ENCODE measurements at places on chromosomes 7 and 10. TPM values are rescaled to one million over a fixed set of nuclear protein-coding genes. Genes with fewer than 3 reads are reported as not detected.
A peak's percentile ranks its signal among the peaks of the same experiment; 100 is the strongest.

DNA sequence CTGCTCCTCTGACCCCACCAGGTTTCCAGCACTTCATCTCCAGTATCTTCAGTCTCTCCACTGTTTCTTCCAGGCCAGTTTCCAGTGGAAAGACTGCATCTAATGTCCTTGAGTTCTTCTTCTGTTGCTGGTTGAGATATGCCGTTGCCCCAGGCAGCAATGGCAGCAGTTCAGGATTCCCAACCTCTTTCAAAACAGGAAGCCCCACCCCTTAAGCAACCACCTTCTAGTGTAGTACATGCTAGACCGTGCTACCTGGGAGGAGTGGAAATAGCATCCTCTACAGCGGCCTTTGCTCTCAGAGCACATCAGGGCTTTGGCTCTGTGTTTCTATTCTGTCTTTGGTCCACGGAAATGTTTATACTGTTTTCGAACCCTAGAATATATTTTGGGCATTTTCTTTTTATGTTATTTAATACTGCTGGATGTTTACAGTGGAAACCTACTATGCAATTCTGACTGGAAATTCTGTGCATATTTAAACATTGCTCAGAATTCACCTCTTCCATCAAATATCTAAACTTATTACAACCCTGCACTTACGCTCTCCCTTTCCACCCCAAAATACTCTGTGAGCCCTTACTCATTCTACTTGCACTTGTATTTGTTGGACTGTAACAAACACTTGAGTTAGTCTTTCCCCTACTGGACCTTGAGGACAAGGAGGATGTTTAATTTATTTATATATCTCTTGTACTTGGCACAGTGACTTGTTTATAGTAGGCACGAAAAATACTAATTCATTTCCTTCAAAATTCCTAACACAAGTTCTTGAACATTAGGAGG lies 8.5 kb upstream of the BPGM start:
- no peak for DNase-seq

- no peak for DNase-seq
Measured at GRCh38 chr7:139436806-139437205, 46.7 kb downstream of the KLRG2 start.

DNA sequence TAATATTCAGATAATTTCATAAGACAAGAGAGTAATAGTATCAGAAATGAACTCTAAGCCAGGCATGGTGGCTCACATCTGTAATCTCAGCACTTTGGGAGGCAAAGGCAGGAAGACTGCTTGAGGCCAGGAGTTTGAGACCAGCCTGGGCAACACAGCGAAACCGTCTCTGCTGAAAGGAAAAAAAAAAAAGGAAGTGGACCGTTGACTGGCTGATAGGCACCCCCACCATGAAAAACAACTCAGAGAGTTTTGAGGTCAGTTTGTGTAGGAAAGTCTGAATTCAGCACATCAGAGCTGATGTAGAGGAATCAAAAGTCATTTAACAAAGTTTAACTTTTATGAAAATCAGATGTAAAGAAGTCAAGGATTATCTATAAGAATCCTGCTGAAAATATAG lies 63.2 kb upstream of the AMPH start:
- DNase-seq: no peak

DNA sequence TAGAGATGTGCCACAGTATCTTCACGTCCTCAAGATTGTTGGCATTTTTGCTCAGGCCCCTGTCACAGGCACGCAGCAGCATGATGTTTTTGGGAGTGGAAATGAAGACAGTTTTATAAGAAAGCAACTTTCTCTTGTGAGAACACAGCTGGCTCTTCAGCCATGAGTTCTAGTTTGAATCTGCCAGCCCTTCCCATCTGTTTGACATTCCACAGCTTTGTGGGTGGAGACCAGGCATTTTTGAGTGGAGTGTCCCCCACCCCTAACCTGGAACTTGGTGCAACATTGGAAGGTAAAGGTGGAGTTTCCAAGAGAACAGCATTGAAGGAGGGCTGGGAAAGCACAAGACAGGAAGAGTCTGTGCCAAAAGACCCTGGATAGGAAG lies 253.1 kb upstream of the IGFBP3 start:
- no peak for DNase-seq

DNA sequence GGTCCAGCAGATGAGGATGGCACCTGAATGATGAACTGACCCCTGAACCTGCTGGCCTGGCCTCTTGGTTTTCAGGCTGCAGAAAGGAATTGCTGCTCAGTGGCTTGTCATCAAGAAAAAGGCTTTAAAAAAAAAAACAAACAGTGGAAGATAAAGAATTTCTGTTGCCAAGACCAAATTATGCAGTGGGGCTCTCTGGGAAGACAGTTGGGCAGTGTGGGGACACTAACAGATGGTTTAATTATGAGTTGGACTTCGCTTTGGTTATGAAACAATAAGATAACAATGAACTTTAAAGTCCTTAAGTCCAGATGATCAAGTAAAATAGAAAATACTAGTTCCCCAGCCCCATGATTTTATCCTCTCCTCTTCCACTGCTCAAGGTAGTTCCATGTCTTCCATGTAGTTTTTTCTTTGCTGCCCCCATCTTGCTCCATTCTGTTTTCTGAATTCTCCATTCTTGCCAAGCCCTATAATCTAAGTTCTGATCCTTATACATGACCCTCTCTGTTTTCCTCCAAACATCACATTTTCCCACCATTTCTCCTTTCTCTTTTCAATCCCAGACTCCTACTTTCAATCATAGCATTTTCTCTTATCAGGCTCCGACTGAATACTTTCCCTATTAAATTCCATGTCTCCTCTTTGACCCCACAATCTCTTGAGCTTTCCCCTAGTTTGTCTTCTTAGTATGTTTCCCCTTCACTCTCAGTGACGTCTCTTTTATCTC lies 52.6 kb downstream of the ANK3 start:
- no peak for DNase-seq

DNA sequence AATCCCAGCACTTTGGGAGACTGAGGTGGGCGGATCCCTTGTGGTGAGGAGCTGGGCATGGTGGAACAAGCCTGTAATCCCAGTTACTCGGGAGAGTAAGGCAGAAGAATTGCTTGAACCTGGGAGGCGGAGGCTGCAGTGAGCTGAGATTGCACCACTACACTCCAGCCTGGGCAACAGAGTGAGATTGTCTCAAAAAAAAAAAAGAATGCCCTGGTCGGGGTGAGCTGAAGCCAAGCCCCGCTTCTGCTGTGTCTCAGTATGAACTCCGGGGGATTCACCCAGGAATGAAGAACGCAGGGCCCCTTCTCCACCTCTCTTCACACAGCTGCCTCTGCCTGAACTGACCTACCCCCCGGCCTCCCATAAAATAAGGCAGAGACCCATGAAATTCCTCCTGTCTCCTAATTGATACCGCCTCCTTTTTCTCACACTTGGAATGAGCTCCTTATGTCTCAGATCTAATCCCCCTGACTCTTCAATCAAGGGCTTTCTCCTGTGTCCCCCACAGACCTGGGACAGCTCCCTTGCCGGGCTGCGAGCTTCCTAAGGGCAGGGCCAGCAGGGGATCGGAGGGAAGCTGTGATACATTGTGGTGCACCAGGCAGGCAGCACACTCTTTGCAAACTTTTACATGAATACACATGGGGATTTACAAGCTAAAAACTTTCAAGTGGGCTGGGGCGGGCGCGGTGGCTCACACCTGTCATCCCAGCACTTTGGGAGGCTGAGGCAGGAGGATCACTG lies 911 bp upstream of the ZP3 start:
- DNase-seq: no peak

DNA sequence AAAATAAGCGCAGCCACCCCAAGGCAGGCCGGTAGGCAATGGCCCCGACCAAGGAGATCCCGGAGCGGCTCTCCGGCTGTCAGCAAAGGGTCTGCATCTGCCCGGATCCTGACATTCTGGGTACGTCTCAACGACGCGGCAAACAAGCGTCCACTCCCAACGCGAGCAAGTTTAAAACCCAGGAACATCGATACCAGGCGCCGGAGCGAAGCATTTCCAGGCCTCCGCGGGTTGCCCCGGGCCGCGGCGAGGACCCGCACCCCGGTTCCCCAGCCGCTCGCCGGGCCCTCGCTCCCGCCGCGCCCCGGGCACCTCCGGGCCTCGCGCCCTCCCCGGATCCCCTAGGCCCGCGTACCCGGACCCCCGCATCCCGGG lies 453 bp downstream of the URGCP start:
- no peak for DNase-seq

DNA sequence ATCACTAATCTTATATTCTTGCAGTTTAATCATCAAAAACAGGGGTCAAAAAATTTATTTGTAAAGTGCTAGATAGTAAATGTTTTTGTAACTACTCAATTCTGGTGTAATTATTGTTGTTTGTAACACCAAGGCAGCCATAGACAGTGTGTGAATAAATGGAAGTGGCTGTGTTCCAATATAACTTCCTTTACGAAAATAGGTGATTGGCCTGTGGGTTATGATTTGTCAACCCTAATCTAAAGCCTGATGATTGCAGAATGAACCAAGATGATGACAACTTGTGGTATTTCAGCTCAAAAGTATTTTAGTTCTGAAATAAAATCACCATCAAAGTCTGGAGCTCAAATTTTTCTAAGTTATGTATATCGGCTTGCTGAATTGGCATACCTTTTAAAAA lies 34.4 kb upstream of the ETV1 start:
- DNase-seq: no peak

- DNase-seq: no peak
Measured at GRCh38 chr10:48691812-48692528, 7.3 kb downstream of the WDFY4 start.

- DNase-seq: peak; percentile 44
Measured at GRCh38 chr10:119595676-119596515, 868 bp downstream of the TIAL1 start.

GRCh38 chr7:148288592-148289151 lies 301.9 kb upstream of the C7orf33 start:
- no peak for DNase-seq

DNA sequence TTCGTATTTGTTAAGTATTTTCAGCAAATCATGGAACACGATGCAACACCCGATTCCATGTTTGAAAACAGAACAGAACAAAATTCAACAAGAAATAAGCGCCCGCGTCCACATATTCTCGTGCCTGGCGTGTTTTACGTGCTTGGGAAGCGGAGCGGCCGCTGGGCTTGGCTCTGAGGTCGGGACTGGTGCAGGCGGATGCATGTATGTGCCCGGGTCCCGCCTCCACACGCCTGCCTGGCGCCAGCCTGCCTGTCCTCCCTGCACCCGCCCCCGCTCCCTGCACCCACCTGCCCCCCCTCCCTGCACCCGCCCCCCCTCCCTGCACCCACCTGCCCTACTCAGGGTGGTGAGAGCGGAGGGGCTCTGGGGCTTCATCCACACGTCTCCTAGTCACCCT lies 454.5 kb downstream of the DNAJB6 start:
- DNase-seq: no peak

- DNase-seq: no peak
Measured at GRCh38 chr10:51892965-51893658, 193.7 kb upstream of the CSTF2T start.

DNA sequence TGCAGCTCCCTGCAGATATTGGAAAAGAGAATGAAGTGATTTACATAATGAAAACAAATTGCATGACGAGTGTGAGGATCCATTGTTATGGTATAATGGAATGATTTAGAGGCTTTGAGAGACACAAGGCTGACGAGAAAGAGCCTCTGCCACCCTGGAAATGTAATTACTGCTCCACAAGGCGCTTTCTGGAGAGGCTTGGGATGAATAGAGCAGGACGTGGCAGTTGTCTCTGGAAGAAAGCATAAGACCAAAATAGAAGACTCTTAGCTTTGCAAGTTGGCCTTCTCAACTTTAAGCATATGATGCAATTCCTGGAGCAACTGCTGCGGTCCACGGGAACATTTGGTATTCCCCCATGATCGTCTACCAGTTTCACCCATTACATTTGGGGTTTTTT lies 181.9 kb upstream of the TCF7L2 start:
- DNase-seq: no peak

GRCh38 chr10:52566471-52567246 lies 205.9 kb downstream of the MBL2 start:
- no peak for DNase-seq

GRCh38 chr7:129257168-129257567 lies 32.3 kb downstream of the AHCYL2 start:
- no peak for DNase-seq

DNA sequence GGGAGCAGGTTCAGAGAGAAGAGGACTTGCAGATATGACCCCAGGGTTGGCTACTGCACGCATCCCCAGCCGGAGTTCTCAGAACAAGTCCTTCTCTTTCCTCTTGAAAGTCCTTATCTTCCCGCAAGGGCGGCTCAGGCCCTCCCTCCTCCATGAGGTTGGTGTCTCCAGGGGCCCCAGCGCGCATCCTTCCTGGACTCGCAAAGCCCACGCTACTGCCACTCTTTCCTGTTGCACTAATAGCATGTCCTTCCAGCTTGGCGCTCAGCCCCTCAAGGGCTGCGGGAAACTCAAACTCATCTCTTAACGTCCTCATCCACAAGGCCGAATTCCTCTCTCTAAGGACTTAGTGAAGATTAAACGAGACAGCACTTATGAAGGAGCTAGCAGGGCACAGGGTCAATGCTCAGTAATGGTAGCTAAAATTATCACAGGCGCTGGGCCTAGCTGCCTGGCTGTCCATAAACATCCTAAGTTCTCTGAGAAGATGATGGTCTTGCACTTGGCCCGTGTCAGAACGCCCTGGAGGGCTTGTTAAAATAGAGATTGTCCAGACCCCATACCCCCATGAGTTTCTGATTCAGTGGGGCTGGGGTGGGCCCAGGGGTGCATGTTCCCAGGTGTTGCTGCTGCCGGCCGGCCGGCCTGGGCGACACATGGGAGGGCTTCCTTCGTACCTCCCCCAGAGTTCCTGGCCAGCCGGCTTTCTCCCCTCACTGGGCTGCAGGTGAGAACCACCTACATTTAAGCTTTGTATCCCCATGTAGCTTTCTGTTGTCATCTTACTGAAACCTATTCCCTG lies 261.4 kb downstream of the COBL start:
- no peak for DNase-seq

GRCh38 chr10:77707570-77707969 lies 70.0 kb upstream of the KCNMA1 start:
- no peak for DNase-seq

- DNase-seq: no peak
Measured at GRCh38 chr10:125605167-125605566, 77.8 kb downstream of the TEX36 start.

- no peak for DNase-seq
Measured at GRCh38 chr10:97542169-97543024, 30.2 kb upstream of the ANKRD2 start.

GRCh38 chr7:6577369-6578113 lies at the start of gene ZDHHC4:
ZDHHC4 (plus strand) TSS chr7:6577454; CDS start chr7:6580562, 3,108 bp downstream.
- peak; percentile 84 for DNase-seq

Gene AMPH
- total RNA-seq: not detected

Gene OR13A1
- 0.26 TPM for total RNA-seq

Gene VAX1
- total RNA-seq: not detected

Gene LIPM
- not detected for total RNA-seq

Gene SVOPL
- total RNA-seq: 1.2 TPM

Gene FAM180A
- total RNA-seq: not detected

All from T-cell (primary cell).